HS-5 (cell line): ENCODE measurements at places on chromosomes 3 and 15.

DNA sequence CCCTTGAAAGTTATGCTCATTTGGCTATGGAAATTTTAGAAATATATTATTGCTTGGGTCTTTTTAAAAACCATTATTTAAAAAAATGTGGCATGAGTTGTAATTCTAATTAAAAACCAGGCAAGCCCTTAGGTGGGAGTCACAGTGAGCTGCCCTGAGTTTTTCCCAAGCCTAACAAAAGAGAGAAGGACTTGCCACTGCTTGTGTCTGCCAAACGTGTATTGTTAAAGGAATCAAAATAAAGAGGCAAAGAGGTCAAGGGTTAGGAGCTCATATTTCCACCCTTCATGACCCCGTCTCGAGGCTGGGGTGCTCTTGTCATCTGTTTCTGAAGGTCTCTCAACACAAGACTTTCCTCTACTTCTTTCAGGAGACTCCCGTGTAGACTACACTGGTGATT, 321.1 kb downstream of the ZIC1 start:
- no peak for DNase-seq

DNA sequence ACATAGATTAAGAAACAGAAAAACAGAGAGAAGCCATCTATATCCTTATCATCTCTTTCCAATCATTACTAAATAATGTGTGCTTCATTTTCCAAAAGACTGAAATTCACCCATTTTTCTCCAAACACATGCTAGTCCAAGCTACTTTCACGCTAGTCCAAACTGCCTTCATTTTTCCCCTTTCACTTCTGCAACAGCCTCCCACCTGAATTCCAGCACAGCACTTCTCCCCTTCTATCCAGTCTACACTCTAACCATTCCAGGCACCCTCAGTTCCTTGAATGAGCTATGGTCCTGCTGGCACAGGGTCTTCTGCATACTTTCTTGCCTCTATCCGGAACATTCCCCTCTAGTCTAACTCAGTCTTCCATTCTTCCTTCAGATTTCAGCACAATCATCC, 112.0 kb downstream of the THRB start:
- no peak for DNase-seq

GRCh38 chr3:154111365-154111935, 9.7 kb upstream of the ARHGEF26 start:
- no peak for DNase-seq

- DNase-seq: no peak
Observed at GRCh38 chr3:108125550-108126071, 34.8 kb upstream of the CD47 start.

GRCh38 chr3:144362126-144362525, 390.5 kb downstream of the DIPK2A start:
- DNase-seq: peak; percentile 41

GRCh38 chr3:18789734-18790133, 358.6 kb upstream of the KCNH8 start:
- no peak for DNase-seq

- DNase-seq: no peak
Observed at GRCh38 chr15:65772930-65773329, 19.2 kb downstream of the DENND4A start.

DNA sequence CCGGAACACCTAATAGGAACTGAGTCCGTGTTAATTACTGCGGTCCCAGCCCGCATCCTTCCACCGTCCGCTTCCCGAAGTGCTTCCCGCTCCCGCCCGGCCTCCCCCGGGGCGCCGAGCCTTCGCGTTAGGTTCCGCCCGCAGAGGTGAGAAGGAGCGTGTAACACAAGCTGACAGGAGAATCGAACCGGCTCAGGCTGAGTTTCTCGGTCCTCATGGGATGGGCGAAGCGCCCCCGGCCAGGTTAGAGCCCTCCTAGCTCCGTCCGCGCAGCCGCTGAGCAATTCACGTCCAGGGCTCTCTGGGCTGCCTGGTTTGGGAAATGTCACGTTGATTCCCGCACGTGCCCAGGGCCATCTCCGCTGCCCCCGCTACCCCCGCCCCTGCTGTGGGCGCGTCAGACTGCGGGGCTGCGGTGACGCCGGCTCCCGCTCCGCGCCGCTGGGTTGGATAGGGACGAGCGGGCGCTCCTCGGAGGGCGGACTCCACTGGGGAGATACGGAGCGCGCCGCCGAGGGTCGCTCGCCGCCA, 954 bp downstream of the CLDN11 start:
- no peak for DNase-seq

- no peak for DNase-seq
Observed at GRCh38 chr3:13479332-13479581, 849 bp upstream of the HDAC11 start.

GRCh38 chr15:24971052-24971451, 16.3 kb downstream of the SNRPN start:
- DNase-seq: no peak

DNA sequence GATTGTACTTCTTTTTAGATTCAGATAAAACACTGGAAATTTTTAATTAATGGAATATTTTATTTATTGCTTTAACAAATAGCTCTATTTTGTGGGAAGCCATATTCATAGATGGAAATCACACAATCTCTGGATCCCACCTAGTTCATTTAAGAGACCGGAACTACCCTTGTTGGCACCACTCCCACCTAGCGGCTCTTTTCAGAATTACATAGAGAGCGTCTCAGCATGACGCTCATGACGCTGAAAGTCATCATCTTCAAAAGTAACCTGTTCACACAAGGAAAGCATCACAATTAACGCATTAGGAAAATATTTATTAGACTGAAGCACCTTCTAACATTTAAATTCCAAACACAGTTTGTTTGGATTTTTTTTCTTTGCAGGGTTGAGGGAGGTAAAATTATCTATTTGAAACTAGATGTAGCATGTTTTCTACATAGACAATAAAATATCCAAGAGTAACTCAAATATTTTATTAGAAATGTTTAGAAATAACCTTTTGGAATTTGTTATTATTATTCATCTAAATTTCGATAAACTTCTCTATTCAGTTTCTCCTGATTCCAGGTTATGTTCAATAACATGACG, 214.9 kb upstream of the ARRDC4 start:
- DNase-seq: no peak

GRCh38 chr3:151387842-151388241, 3.3 kb upstream of the P2RY12 start:
- no peak for DNase-seq

DNA sequence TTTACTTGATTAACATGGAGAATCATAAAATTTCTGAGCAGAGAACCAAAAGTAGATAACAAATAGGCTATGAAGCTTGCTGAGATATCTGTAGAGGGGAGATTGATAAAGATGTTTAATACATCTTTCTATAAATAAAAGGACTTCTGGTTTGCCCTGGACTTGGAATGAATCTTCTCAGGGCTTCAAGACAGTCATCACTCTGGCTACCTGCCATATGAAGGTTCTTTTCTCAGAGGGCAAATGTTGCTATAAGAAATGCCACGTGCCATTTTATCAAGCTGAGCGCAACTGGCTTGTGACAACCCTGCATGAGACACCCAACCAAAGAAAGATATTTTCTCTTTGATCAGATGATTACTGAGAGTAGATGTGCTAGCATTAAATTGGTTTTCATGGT, 192.5 kb downstream of the WNT5A start:
- no peak for DNase-seq

- no peak for DNase-seq
Observed at GRCh38 chr15:74802862-74803447, 9.7 kb upstream of the LMAN1L start.

- DNase-seq: no peak
Observed at GRCh38 chr15:99170476-99171065, 65.7 kb downstream of the SYNM start.

DNA sequence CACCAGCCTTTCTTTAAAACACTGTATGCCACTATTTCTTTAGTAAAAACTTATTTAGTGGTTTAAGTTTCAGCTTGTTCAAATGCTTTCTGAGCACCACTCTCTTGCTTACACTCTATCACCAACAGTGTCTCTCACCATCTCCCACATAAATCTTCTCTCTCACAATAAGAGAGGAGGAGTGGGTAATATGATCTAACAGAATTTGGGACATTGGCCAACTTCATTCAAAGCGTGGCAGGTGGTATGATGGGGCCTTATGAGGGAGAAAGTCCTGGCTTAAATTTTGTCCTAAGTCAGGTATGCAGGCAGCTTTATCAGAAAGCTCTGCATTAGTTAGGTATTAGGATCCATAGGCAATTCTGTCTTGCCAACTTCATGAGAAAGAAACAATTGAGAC, 1132.5 kb downstream of the TUSC7 start:
- no peak for DNase-seq

GRCh38 chr15:67805008-67805665, 20.2 kb upstream of the SKOR1 start:
- no peak for DNase-seq

GRCh38 chr3:32109256-32109655, 2.8 kb downstream of the GPD1L start:
- no peak for DNase-seq

- DNase-seq: peak; percentile 52
Observed at GRCh38 chr3:46892285-46893145, 15.0 kb downstream of the PTH1R start.

DNA sequence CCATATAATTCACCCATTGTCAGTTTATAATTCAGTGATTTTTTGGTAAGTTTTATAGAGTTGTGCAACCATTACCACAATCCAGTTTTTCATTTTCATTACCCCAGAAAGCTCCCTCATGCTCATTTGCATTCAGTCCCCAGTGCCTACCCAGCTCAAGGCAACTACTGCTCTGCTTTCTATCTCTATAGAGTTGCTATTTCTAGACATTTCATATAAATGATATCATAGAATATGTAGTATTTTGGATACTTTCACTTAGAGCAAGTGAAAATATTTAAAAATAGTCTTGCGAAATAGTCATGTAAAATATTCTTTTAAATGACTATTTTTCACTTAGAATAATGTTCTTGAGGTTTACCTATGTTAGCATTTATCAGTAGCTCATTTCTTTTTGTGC, 42.1 kb downstream of the ZNF654 start:
- no peak for DNase-seq

DNA sequence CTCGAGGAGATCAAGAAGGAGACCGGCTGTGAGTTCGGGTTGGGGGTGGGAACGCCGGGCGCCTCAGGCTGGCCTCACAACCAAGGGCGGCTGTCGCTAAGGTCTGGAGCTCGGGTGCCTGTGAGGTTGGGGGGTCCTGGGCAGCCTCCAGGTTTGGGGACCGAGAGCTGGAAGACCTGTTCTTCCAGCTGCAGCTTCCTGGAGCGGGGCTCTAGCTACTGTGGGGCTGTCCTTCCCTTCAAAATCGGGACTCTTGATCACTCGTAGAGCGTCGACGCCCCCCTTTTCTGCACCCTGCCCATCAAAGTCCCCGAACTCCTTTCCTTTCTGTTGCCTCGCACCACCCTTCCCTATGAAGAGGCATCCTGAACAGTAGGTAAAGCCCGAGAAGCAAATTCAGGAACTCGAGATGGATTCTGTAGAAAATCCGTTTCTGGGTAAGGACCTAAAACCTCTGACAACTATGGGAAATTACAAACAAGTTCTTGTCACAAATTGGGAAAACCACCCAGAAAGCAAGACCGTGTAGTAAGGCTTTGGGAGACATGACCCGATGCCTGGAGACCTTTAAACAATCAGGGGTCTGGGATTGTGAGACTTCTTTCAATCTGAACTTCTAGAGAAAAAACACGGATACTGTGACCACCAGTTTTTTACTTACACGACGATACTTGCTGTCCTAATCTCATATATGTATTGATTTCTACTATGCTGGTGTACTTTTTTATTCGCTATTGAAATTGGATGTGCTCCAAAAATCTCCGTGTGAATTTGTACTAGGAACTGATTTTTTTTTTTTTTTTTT, 556 bp downstream of the CHP1 start:
- peak; percentile 1 for DNase-seq

- no peak for DNase-seq
Observed at GRCh38 chr3:59535791-59536221, 486.0 kb upstream of the CFAP20DC start.

GRCh38 chr15:73935547-73935946, 9.3 kb downstream of the LOXL1 start:
- no peak for DNase-seq

DNA sequence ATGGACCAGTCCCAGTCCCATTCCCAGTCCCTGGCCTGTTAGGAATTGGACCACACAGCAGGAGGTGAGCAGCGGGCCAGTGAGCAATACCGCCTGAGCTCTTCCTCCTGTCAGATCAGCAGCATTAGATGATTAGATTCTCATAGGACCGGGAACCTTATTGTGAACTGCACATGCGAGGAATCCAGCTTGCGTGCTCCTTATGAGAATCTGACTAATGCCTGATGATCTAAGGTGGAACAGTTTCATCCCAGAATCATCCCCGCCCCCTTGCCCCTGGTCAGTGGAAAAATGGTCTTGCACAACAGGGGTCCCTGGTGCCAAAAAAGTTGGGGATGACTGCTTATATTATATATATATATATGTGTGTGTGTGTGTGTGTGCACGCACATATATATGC, 63.1 kb downstream of the IFT57 start:
- no peak for DNase-seq

DNA sequence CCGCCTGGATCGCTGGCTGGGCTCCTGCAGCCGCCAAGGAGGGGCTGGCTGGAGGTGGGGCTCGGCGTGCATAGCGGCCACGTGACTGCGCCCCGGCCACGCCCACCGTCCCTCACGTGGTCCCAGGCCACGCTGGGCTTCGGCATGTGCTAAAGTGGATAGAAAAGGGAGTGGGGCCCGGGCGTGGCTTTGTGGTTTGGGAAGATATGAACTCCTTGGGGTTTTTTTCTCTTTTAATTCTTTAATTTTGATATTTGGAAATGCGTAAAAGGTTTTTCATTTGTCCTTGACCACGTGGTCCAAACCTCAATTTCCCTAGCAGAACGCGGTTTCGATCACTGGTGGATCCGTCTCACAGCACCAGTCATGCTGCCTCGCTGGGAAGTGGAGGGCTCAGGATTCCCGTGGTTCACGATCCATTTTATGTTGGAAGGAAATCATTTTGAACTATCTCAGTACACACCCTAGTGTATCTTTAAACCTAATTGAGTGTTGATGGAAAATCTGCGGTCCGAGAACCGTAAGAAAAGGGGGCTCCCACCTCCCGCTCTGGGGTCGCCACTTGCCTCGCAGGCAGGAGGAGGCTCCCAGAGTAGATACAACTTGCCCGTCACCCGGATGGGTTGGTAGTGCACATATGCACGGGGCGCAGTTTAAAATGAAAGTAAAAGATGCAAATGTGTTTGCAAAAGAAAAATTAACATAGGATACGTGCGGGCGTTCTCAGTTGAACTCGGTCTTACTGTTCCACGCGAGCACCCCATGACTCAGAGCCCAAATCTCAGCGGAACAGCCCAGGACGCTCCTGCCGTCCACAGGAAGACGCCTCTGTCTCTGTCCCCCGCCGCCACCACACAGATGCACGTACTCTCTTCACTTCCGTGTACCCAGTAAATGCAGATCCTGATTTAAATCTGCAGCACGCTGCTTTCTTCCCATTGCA, 141.9 kb downstream of the PGPEP1L start:
- DNase-seq: no peak

GRCh38 chr15:43915631-43916325, 89.0 kb downstream of the WDR76 start:
- no peak for DNase-seq

DNA sequence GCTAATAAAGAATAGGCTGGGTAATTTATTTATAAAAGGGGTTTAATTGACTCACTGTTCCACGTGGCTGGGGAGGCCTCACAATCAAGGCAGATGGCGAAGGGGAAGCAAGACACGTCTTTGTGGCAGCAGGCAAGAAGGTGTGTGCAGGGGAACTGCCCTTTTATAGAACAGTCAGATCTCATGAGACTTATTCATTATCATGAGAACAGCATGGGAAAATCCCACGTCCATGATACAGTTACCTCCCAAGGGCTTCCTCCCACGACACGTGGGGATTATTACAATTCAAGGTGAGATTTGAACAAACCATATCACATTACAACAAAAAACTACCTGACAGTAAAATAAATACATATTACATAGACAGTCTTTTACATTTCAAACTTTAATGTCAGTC, 414.9 kb downstream of the NAALADL2 start:
- no peak for DNase-seq
